Activated CD4-positive, alpha-beta T cell treated with anti-CD3 and anti-CD28 coated beads, Interleukin-2, amount 50 U/mL, for 16 hours (primary cell): ENCODE measurements at places on chromosomes 2 and 18.

- DNase-seq, result peak; percentile 63
Measured at GRCh38 chr2:6913415-6914157, 3.6 kb upstream of the RNF144A start.

- DNase-seq, result no peak
Measured at GRCh38 chr2:118833716-118834439, 13.6 kb downstream of the EN1 start.

GRCh38 chr18:55743736-55744135, 155.7 kb upstream of the TCF4 start:
- no peak for DNase-seq

GRCh38 chr2:43610361-43610760, 14.5 kb upstream of the THADA start:
- DNase-seq, result no peak

- DNase-seq, result no peak
Measured at GRCh38 chr2:214481204-214481603, 70.3 kb downstream of the VWC2L start.

GRCh38 chr2:105953942-105954341, 209.2 kb downstream of the NCK2 start:
- DNase-seq, result no peak

DNA sequence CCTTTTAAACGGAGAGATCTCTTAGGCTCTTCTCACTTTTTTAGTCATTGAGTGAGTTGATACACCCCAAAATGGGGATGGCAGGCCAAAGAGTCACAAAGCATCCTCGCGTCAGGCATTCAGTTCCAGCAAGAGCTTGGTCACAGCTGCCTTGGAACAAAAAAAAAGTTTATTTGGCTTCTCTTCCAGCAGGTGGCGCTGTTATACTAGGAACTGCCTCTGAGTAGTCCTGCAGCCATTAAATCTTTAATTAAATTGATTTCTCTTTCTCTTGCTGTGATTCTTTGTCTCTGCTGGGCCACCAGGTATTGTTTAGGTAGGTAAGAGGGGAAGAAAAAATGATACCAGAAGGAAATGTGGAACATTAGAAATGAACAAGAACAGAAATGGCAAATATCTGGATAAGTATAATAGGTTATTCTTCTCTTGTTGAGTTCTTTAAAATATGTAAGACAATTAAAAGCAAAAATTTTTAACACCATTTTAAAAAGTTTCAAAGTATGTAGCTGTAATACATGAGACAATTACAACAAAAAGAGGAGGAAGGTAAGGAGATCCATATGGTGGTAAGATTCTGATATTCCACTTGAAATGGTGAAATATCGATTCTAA, 175.1 kb downstream of the GALNT1 start:
- peak; percentile 63 for DNase-seq

GRCh38 chr2:105802587-105802986, 57.9 kb downstream of the NCK2 start:
- peak; percentile 89 for DNase-seq

- DNase-seq, result peak; percentile 23
Measured at GRCh38 chr2:176508984-176509740, 239.9 kb downstream of the MTX2 start.

DNA sequence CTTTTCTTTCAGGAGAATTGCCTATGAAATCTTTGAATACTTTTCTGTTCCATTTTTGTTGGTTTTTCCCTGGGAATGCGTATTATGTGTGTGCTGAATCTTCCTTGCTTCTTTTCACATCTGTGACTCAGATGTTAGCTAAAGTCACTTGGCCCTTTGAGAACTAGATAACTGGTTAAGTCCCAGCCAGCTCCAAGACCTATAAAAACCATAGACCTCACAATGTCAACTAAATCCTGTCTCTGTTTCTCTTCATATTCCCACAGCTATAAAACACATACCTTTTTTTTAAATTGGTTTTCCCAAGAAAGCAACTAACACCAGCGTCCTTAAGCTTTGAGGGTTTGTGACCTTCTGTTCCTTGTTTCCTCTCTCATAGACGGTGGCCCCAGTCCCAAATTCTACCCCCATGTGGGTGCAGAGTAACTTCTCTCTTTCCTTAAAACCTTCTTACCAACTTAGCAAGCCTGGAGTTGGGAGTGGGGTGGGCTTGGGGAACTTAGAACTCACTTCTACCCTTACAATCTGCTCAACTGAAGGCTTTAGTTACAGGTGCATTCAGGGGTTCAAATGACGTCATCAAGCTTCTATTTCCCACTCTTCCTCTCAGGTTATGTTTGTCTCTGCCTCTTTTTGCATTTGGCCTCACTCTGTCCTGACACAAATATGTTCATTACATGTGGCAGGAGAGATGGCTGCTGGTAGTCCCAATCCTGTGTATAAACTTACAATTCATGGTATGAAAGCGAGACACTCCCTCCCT, 58.1 kb upstream of the TGIF1 start:
- DNase-seq, result no peak

DNA sequence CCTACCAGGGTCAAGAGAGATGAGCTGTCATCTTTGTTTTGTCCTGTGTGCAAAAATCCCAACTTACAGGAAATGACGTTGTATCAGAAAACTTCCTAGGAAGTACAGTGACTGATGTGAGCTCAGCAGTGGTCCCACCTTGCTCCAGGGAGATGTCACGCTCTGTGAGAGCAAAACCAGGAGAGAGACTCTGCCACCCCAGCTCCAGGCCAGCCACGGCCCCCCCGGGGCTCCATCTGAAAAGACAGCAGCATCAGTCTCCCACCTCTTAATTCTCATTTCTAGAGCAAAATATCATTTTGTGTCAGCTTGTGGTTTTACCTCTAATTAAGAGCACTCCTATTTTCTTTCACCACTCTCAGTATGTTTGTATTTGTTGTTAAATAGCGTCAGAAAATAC, 57.5 kb downstream of the MYL12B start:
- peak; percentile 65 for DNase-seq

DNA sequence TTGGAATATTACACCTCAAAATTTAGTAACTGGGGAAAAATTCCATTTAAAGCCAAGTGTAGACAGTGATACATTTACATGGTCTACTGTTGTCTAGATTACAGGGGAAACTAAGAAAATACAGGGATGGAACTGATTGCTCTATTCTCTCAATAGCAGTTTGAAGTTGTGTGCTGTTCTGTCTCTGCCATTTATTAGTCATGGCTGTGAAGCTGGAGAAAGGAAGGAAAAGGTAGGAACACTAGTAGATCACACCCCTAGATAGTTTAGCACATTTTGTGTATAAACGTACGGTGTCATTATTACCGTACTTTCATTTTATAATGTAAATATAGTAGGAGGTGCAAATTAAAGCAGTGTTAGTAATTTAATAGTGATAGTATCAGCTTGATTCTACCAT, 170.5 kb downstream of the PHLPP1 start:
- DNase-seq, result no peak

DNA sequence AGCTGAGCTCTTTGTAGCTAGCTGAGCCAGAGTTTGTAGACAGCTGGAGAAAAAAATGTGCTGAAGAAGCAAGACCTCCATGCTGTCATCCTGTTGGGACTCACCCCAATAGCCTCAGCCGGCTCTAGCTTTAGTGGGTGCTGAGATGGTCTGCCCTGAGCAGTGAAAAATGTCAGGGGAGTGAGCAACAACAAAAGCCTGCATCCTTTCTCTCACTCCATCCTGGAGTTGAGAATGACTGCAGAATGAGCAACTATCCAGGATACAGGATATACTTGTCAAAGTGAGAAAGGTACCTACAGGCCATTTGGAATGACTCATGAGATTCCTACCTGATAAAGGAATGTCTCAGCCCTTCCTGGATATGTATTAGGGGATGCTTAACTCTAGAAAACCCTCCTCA, 146.1 kb upstream of the DLX2 start:
- no peak for DNase-seq

- no peak for DNase-seq
Measured at GRCh38 chr2:238464389-238464788, 37.7 kb downstream of the ASB1 start.

GRCh38 chr2:171522788-171523087, 464 bp downstream of the CYBRD1 start:
- DNase-seq, result no peak
